ENCODE measurements at places on chromosomes 13 and 19.

DNA sequence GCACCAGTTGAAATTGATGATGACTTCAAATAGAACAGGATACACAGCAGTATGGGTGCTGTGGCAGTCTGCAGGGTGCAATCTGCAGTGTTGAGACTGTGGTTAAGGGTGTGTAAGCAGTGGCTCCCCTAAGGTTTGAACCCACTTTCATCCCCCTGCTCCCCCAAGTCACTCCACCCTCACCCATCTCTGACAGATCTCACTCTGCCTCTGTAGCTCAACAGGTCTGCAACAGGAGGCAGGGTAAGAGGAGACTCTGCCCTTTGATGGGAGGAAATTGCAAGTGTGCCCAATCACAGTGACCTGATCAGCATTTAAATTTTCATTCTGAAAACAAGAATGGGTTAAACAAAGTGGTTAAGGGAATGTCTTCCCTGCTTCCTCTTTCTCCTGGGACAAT is 92.4 kb downstream of the DCT start:
- no peak for DNase-seq

DNA sequence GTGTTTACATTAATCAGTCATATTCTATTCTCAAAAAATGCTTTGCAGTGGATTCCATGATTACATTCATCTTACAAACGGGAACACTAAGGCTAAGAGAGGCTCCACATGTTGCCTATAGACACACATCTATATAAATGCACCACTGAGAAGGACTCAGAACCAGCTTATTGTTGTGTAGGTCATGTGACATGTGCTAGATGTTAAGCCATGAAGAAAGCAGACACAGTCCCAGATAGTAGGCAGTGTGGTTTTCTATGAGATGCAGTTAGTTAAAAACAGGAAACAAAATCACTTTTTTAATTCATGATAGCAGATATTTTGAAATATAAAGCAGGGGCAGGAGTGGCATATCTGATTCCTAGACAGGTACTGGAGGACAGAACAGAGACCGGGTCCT is 10.7 kb downstream of the SIGLEC6 start:
- DNase-seq = no peak

GRCh38 chr19:2549701-2550191 is 73.8 kb downstream of the GADD45B start:
- no peak for DNase-seq

DNA sequence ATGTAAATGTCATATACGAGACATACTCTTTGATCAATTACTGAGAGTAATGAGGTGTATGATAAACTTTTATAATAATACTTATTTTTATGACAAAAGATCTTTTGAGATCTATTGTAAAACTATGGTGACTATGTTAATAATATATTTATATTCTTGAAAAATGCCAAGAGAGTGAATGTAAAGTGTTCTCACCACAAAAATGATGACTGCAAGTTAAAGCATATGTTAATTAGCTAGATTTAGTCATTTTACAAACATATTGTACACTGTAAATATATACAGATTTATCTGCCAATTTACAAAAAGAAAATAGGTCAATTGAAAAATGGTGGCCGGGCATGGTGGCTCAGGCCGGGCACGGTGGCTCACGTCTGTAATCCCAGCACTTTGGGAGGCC is 81.0 kb downstream of the GPC6 start:
- DNase-seq = no peak

- no peak for DNase-seq
These were observed 539.5 kb upstream of the SLC10A2 start for GRCh38 chr13:103605546-103606326.

- no peak for DNase-seq
These were observed 15.3 kb downstream of the ATP7B start for GRCh38 chr13:51995677-51996551.

- DNase-seq = no peak
These were observed 46.7 kb downstream of the NOTCH3 start for GRCh38 chr19:15154002-15154612.

DNA sequence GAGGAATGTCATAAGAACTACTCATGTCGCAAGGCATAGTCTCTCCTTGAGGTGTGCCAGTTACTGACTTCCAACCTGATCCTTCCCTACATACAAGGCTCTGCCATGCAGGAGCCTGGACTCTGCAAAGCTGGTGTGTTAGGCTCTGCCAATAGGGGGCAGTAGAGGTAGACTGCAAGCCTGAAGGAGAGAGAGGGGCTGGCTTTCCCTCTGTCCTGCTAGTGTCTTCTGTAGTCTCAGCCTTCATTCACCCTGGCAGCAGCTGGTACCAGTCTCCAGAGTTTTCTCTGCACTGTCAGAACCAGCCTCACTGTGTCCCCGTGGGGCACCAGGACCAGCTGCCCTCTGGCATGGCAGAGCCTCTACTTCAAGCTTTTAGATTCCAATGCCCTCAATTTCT is 14.5 kb downstream of the SHISA2 start:
- no peak for DNase-seq

- no peak for DNase-seq
These were observed 19.5 kb downstream of the CAPS start for GRCh38 chr19:5933391-5934068.

- DNase-seq = no peak
These were observed 506.8 kb upstream of the ATXN8OS start for GRCh38 chr13:69600811-69601210.

- DNase-seq = no peak
These were observed 11.2 kb upstream of the GNA15 start for GRCh38 chr19:3124630-3125029.

- no peak for DNase-seq
These were observed 25.1 kb upstream of the CD70 start for GRCh38 chr19:6616011-6616410.

GRCh38 chr19:34655651-34656050 is 21.3 kb downstream of the SCGB2B2 start:
- DNase-seq = no peak

GRCh38 chr19:50500060-50500752 is 10.8 kb downstream of the JOSD2 start:
- DNase-seq = no peak

- no peak for DNase-seq
These were observed 738 bp downstream of the DMWD start for GRCh38 chr19:45791744-45792469.

DNA sequence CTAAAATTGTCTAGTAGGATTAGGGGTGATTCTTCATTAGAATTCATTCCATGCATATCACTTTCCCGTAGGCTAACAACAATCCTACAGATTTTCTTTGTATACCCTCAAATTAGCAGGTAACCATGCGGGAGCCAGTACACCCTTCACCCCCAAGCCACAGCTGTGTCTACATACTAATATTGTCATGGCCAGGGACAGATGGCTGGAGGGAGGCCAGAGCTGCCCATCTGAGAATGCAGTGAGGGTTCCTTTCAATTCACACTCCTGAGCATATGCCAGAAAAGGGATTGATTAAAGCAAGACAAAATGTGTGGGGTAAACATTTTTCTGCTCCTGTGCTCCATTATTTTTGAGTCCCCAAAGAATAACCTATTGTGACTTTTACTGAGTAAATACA is 68.9 kb downstream of the FREM2 start:
- no peak for DNase-seq

DNA sequence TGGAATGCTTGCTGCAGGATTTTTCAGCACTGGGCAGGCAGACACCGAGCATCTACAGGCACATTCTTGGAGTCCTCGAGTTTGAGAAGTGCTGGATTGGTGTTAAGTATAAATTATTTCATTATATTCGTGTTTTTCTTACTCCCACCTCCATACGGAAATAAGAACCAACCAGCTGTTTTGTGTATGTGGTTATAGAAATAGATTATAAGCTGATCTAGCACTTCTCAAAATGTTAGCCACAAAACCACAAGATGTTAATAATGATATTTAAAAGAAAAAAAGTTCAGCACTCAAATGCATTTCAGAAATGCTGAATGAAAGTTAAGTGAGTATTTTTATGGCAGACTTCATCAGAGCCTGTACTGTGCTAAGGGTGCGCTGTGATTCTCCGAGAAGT is 24.0 kb upstream of the TEX29 start:
- DNase-seq = no peak

- no peak for DNase-seq
These were observed 8.6 kb downstream of the RXFP2 start for GRCh38 chr13:31747966-31748365.

GRCh38 chr13:106500445-106500844 is 35.0 kb downstream of the EFNB2 start:
- no peak for DNase-seq

- no peak for DNase-seq
These were observed 831 bp downstream of the PGPEP1 start for GRCh38 chr19:18340990-18341868.

DNA sequence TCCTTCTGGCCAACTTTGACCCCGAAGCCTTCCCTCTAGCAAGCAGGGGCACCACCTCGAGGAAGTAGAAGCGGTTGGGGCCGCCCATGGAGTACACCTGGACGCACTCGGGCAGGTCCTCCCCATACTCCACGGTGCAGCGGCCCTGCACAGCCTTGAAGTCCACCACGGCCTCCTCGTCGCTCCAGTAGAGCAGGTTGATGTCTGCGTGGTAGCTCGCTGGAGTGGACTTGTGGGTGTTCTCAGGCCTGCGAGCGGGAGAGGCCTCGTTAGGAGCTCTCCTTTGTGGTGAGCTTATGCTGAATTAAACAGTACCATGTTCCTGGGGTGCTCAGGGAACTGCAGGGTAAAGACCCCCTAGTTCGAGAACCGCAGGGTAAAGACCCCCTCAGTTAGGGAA is 22.3 kb upstream of the EIF3G start:
- no peak for DNase-seq

DNA sequence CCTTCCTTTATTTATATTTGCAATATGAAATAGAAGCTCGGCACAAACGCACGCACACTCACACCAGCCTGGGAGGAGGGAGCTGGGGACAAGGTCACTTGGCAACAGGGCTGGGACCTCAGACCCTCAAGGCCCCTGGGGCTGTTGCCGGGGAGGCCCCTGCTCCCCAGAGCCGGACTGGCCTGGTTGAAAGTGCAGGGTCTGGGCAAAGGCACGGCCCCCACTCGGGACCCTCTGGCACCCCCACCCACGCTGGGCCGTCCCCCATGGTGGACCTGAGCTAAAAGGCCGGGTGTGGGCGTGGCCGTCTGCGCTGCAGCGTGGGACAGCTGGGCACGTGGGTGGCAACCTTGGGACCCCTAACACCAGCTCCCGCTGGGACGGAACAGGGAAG is 1.2 kb upstream of the TMEM86B start:
- DNase-seq = no peak

GRCh38 chr19:2491130-2491801 is 15.3 kb downstream of the GADD45B start:
- DNase-seq = no peak

GRCh38 chr13:112446347-112446861 is 70.2 kb downstream of the SPACA7 start:
- DNase-seq = no peak

DNA sequence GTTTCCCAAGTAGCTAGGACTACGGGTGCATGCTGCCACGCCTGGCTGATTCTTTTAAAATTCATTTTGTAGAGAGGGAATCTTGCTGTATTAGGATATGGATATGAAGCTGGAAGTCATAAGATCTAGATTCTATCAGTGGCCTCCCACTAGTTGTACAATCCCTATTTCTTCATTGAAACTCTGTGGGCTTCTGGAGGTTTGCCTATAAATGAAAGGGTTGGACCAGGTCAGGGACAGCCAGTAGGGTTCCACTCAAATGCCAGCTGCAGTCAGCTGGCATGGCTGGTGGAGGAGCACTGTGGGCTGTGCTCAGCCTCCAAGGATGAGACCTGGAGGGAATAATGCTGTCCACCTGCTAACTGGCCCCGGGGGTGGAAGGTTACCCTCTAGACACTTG is 110.2 kb upstream of the GJB6 start:
- DNase-seq = no peak

- DNase-seq = no peak
These were observed 518.2 kb upstream of the HTR2A start for GRCh38 chr13:47415048-47415447.

DNA sequence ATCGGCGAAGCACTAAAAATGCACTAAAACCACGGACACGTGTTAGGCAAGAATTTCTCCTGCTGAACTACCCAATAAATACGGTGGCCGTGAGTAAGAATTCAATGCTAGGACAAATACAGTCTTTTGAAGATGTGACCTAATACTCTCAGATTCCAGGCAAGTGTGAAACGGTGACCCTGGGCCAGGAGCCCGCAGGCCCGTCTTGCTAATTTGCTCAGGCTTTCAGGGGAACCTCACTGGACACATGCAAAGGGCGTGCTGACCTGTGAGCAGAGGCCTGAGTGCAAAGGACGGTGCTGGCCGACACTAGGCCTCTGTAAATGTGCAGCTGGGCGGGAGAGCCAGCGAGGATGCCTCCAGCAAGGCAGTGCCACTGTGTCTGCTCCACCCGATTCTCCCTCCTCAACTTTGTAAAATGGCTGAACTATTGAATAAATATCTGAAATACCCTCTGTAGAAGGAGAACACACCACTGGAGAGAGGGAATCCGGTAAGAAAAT is 70.1 kb downstream of the STK24 start:
- DNase-seq = no peak

DNA sequence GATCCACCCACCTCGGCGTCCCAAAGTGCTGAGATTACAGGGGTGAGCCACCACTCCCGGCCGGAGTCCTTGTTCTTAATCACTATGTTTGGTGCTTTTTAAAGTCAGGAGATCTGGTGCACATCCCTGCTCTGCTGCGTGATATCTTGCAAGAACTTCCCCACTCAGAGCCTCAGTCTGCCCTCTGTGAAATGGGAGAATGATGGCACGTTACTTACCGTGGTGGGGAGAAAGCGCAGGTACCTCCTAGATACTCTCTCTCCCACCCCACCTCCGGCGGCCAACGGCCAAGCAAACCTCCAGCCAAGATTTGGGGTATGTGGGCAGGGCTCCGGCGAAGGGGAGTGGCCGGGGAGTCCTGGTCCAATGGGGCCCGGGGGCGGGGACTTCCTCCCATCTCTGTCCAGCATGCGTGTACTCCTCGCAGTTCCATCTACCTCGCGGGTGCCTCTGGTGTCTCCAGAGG is at the start of gene RYR1:
TSS of gene RYR1 (plus strand) at position 424 of the 466 bp plus-strand sequence. CDS start 139 bp downstream, outside the sequence.
- no peak for DNase-seq

- DNase-seq = no peak
These were observed 70.5 kb downstream of the NHLRC3 start for GRCh38 chr13:39108783-39109182.

DNA sequence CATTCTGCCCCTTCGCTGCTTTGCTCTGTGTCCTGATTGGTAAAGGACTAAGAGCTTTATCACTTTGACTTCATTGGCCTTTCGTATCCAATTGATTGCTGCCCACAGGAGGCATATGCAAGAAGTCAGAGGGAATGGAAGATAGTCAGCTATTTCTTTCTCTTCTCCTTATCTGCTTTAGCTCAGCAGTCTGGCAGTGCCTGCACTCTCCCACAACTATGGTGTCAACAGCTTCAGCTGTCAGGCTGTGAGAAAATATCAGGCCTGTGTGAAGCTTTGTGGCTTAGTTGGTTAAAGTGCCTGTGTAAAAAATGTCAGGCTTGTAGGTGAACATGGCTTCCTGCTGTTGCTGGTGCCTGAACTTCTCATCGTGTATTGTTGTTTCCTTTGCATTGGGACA is 243.0 kb downstream of the PCDH17 start:
- DNase-seq = no peak
